ENCODE measurements at places on chromosomes 6 and 20.

DNA sequence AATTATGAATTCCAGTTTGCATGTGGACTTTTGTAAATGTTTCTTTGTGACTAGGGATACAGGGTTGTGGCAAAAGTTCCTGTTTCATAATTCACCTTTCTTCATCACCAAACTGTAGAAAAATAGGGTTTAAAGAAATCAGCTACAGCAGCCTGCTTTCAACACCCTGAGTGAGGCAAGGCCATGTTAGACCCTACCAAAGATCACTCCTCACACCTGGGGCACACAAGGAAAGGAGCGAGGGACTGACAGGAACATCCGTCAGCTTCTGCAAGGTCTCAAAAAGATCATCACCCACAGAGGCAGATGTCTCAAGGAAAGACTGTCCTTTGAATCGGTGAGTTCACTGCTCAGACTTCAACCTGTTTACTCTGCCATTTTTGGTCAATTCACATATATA lies 10.5 kb upstream of the STX11 start:
- DNase-seq: no peak

DNA sequence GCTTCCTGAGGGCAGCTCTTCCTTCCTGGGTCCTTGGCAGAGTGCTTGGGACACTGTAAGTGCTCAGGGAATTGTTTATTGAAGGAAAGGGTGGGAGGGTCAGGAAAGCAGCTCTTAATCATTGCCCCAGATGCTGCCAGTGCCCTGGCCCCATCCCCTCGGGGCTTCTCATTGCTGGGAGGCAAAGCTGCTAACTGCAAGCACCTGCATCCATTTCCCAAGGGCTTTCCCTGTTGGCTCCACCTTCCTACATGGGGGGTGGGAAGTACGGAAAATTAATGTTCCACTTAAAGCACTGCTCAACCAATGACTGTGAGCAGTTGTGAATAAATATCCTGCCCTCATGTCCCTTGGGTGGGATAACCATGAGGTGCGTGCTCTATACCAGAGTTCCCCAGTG lies 56.4 kb downstream of the NDUFAF5 start:
- DNase-seq: no peak

GRCh38 chr6:41555326-41556300 lies 9.4 kb downstream of the FOXP4 start:
- no peak for DNase-seq

DNA sequence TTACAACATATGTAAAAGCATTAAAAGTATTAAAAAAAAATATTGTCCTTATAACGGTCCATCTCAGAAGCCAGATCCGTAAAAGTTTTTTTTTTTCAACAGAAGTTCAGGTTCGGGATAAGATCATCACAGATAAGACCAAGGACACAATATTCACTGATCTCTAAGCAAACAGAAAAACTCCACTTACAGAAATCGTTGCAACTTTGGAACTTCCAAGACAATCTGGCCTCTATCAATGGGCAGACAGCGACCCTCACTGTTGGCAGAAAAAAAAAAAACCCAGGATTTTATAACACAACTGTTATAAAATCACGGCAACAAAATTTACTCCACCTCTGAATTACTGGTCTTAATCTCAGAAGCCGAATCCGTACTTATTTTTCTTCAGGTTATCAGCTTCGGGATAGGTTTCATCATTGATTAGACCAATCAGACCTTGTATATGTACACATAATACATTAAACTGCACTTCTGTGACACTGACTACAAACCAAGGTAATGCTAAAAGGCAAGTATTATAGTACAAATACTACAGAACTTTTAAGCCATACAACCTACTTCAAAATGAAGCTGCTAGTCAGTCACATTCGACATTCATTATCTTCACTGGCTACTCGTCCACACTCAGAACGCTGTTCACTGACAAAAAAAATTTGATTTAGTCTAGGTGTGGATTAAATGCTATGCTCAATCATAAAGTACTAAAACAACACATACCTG lies 34.7 kb upstream of the SYNCRIP start:
- DNase-seq: no peak

GRCh38 chr20:46552460-46553420 lies 2.3 kb upstream of the OCSTAMP start:
- no peak for DNase-seq

DNA sequence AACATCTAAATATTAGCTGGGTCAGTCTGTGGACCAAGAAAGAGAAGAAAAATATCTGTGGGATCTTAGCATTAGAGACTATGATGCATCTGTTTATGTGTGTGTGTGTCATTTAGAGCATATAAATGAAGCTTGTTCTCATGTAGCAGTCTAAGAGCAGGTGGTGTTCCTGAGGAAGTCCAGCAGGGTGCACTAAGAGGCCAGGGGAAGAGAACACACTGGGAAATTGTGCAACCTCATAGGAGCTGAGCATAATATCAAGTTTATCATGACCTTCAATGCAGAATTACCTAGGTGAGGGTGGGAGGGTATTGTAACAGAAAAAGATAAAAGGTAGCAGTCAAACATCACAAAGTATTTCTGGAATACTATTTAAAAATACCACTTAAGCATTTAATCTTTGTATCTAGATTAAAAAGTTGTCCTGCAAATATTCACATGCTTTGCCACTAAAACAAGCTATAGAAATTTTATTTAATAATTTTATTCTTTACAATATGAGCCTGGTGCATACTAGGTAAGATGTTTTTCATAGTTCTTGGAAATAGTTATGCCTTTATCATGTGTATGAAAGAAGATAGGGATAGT lies 80.5 kb downstream of the SMPDL3A start:
- peak; percentile 33 for DNase-seq

- DNase-seq: peak; percentile 8
These were observed 61.7 kb upstream of the NUP153 start for GRCh38 chr6:17768388-17768787.

GRCh38 chr6:49676671-49677281 lies 36.6 kb downstream of the CRISP2 start:
- no peak for DNase-seq

DNA sequence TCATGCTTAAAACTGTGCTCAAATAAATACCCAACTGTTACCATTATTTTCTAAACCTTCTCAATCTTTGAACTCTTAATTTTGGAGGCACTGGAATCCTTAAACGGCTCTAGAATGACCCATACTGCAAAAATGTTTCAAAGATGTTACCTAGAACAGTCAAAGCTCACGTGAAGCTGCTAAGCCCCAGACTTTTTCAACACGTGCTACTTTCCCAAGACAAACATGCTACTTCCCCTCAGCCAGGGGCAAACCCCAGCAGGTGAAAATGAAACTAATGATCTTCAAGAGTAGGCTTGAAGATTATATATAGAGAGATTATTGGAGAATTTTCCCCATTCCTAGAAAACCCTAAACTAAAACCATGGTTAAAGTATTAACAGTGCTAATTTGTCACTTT lies 28.1 kb downstream of the HUS1B start:
- no peak for DNase-seq

Measured in HuH-7 (cell line).